ENCODE measurements at places on chromosomes 5 and 9. TPM values are rescaled to one million over a fixed set of nuclear protein-coding genes. Genes with fewer than 3 reads are reported as not detected.

FYB1 gene
- 355 TPM for total RNA-seq

GRCh38 chr9:88980740-88981203, 10.5 kb upstream of the S1PR3 start:
- DNase-seq, result no peak

DNA sequence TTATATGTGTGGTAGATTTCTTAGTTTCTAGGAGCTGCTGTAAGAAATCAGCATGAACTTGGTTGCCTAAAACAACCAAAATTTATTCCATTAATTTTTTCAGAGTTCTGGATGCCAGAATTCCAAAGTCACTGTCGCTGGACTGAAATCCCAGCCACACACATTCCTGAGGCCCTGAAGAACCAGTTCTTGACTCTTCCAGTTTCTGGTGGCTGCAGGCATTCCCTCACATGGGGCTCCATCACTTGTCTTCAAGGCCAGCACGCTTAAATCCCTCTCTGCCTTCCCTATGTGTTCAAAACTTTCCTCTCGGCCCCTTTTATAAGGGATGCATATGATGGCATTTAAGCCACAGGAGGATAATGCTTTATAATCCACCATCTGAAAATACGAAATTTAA, 1237.5 kb upstream of the CDH9 start:
- DNase-seq, result no peak

RNF224 gene
- total RNA-seq, result not detected

HNRNPK gene
- 601 TPM for total RNA-seq

- no peak for DNase-seq
Observed at GRCh38 chr9:116757030-116757429, 69.9 kb downstream of the TRIM32 start.

LCN10 gene
- 1.0 TPM for total RNA-seq

- DNase-seq, result no peak
Observed at GRCh38 chr5:41252036-41252435, 38.7 kb upstream of the C6 start.

- no peak for DNase-seq
Observed at GRCh38 chr5:145484158-145484557, 351.0 kb downstream of the PRELID2 start.

DNA sequence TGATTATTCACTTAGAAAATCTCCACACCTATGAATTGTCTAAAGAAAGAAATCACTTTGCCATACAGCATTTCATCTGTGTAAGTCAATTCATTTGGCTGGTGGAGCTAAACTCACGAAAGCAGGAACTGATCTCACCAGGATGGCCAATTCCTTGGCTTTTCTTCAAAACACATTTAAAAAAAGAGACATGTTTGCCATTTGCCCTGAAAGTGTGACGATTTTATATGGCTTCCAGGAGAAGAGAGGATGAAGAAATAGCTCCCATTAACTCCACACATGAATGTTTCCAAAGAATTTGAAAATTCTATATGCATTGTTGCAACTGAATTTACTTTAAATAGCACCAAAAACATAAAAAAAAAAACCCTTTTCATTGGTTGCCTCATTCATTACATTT, 334.7 kb downstream of the DMRT2 start:
- DNase-seq, result no peak

DNA sequence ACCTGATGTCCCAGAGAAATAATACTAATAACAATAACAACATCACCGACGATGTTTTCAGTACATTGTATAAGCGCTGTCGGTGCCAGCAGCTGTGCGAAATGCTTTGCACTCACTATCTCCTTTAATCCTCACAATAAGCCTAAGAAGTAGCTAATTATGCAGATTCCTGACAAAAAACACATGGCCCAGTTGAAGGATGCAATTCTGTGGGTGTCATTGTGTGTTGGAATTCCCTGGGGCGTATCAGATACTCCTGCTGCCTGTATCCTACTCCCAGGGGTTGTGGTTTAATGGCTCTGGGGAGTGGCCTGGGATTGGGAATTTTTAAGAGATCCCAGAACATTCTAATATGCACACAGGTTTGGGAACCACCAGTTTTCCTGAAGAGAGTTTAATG, 154.0 kb downstream of the RGS3 start:
- DNase-seq, result no peak

DNA sequence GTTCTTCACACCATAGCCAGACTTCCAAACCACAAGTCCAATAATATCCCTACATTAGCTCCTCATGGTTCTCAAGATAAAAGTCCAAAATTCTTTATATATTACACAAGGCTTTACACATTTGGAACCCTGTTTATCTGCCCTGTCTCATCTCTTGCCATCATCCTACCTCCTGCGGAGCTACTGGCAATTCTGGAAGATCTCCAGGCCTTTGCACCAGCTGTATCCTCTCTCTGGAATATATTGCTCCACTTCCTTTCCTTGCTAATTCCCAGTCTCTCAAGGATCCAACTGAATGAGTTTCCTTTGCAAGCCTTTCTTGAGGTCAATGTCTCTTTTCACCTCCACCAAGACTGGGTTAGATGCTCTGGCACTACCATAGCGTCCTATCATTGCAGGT, 41.3 kb upstream of the MIER3 start:
- no peak for DNase-seq

GRCh38 chr9:87599901-87600610, 102.4 kb downstream of the DAPK1 start:
- no peak for DNase-seq

- DNase-seq, result no peak
Observed at GRCh38 chr5:172666251-172666650, 25.2 kb downstream of the NEURL1B start.

DNA sequence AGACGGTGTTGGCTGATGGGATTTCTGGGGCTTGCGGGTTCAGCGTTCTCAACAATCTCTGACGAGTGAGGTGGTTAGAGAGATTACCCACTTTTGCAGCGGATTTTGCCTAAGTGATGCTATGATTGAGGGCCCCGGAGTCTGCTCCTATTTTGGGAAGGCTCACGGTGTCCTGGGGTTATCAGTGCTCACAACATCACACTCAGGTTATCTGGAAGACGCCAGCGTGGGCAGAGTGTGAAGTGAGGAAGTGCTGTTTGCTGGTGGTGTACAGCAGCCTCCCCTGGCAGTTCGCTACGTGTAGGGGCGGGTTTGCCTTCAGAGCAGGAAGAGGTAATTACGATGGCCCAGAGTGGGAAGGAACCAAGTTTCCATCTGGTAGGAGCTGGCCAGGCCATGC, 341.2 kb upstream of the IRX2 start:
- DNase-seq, result no peak

SLC35A4 gene
- 94.0 TPM for total RNA-seq

DNA sequence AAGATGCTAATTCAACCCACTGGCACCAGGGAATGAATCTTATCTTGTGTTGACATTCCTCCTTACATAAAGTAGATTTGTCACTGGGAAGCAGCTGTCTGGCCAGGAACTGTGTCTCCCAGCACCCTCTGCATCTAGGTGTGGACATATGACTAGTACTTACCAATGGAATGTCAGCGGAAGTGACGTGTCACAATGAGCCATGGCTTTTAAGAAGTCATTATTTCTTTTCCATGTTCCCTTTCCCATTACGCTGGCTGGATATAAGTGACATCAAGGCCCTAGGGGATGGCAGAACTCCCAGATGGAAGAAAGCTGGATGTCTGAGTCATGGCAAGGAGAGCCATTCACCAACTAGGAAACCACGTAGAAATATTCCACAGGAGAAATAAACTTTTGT, 84.7 kb upstream of the MAST4 start:
- no peak for DNase-seq

SLC36A3 gene
- not detected for total RNA-seq

GRCh38 chr9:82410866-82411265, 422.3 kb downstream of the SPATA31D1 start:
- DNase-seq, result no peak

CDC26 gene
- total RNA-seq, result 28.9 TPM

EPB41L4B gene
- total RNA-seq, result not detected

- no peak for DNase-seq
Observed at GRCh38 chr9:94865582-94866452, 139.3 kb downstream of the AOPEP start.

ANXA1 gene
- 171 TPM for total RNA-seq

DNA sequence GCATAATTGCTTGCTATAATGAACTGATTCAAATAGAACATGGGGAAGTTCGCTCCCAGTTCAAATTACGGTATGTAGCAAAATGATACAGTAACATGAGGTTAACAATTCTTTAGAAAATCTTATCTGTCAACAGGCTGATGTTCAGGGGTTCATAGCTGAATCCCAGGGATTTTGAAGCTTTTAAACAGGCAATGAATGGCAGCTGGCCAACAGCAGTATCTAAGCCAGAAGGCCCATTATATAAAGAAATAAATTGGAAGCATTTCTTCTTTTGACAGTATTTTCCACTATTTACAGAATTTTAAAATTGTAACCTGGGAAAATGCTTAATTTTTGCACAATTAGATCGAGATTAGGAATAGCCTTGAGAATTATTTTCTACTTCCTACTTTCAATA, 126.8 kb downstream of the PDE8B start:
- DNase-seq, result no peak

- DNase-seq, result no peak
Observed at GRCh38 chr9:127485995-127486394, 34.7 kb downstream of the LRSAM1 start.

- no peak for DNase-seq
Observed at GRCh38 chr5:1555808-1556731, 32.3 kb upstream of the LPCAT1 start.

MYMK gene
- not detected for total RNA-seq

GRCh38 chr5:109942646-109943045, 252.9 kb downstream of the MAN2A1 start:
- DNase-seq, result no peak

GRCh38 chr9:89806371-89807100, 201.7 kb downstream of the GADD45G start:
- DNase-seq, result no peak
